D721Med (cell line): ENCODE measurements at places on chromosomes 1 and 21.

- no peak for DNase-seq
These were observed 2.9 kb downstream of the SERTAD4 start for GRCh38 chr1:210235363-210236053.

GRCh38 chr1:31790641-31791091, 25.2 kb downstream of the SPOCD1 start:
- no peak for DNase-seq

GRCh38 chr1:149846593-149847466, 52.5 kb upstream of the BOLA1 start:
- DNase-seq: no peak

DNA sequence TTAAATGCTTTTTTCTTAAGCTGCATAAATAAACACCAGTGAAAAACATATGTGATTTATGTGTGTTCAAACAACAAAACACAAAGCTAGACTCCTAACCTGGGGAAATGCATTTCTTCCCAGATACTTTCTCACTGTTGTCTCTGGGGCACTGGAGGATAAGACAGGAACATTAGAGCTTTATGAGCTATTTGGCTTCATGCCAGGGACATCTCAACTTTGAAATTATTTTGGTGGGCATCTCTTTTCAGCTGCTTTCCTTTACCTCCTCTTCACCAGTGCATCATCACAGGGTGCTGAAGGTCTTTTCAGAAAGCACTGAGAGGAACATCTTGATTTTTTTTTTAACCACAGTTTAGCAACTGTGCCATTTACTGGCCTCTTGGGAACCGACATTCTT, 212.9 kb downstream of the DNM3 start:
- DNase-seq: no peak

DNA sequence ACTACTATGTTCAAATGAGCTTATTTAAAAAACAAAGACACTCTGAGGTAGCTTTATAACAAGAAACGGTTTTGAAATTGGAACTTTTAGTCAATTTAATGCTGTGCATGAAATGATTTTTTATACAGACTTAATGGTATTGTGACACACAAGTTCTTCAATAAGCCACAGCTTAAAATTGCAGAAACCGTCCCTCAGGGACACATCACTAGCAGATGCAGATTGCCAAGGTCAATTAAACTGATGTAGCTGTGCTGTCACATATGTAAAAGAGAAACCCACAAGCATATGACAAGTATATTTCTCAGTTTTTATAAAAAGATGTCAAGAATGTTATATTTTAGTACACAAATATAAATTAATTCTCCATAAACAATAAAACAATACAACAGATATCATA, 366.9 kb downstream of the DPYD start:
- no peak for DNase-seq

GRCh38 chr1:178101654-178102053, 7.8 kb downstream of the RASAL2 start:
- DNase-seq: no peak
